ENCODE measurements at places on chromosomes 7 and 10.

DNA sequence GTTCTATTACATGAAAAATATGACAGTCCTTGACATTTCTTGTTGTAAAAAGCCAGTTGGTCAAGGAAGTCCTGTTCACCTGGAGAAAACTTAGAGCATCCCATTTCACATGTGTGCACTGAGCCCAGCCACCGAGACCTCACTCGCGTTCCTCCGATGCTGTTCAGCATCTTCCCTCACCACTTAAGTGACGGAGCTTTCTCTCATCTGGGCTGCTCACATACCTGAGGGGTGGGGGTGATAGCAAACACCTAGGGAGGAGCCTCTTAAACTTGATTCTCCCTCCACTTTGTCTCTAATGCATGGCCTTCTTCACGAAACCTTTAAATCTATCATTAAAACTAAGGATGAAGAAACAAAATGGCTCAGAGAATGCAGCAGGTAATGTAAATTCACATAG, 950.2 kb downstream of the GATA3 start:
- DNase-seq, result no peak

GRCh38 chr7:18283045-18283444, 212.5 kb upstream of the HDAC9 start:
- no peak for DNase-seq

GRCh38 chr10:125448596-125448995, 234.4 kb downstream of the TEX36 start:
- no peak for DNase-seq

DNA sequence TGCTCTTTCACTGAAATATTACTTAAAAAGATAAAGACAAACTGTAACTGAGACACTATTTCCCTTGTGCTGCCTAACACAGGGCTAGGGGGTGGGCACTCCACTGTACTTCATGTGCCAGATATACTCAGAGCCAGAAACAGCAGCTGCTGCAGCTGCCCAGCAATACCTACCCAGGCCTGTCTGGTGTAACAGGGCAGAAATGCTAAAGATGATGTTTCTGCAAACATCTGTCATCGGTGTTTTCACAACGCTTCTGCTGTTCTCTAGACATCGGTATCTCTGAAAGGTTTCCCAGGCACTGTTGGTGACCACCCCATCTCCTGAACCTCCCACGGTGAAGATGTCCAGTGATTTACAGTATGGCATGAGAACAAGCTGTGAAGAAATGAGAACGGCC, 42.7 kb downstream of the LAMB1 start:
- DNase-seq, result no peak

DNA sequence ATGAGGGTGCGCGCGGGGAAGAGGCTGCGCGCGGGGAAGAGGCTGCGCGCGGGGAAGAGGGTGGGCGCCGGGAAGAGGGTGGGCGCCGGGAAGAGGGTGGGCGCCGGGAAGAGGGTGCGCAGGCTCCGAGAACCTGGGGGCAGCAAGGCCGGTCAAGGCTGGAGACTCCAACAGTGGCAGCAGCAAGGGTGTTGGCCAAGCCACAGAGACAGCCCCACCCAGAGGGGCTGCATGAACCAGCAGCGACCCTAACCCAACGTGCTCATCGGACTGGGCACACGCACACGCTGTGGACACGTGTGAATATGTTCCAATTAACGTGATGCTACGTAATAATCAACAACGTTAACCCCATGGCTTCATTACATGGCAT, 48.8 kb downstream of the DIP2C start:
- DNase-seq, result no peak

DNA sequence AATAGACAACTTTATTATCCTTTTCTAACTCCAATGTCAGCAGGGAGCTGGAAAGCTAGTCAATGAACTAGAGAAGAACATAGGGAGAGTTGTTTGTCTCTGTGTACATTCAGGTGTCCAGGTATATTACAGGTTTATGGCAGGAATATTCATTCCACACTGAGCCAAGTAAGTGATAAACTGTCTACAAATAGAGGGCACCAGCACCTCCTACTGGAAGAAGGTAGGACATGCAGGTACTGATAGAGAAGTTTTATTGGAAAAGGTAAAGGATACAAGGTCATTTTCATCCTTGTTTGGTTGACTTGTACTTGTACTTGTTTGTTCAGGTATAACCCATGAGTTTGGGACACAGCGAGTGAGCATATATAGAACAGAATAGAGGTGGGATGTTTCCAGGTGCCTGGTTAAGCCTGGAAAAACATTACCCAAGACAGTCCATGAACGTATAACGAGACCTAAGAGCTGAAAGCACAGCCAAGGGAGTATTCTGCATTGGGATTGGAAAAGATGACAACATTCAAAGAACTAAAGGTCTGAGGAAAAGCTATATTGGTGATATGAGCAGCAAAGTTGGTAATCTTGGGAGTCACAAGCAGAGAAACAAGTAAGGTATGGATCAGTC, 61.4 kb upstream of the PPP1R3C start:
- no peak for DNase-seq

DNA sequence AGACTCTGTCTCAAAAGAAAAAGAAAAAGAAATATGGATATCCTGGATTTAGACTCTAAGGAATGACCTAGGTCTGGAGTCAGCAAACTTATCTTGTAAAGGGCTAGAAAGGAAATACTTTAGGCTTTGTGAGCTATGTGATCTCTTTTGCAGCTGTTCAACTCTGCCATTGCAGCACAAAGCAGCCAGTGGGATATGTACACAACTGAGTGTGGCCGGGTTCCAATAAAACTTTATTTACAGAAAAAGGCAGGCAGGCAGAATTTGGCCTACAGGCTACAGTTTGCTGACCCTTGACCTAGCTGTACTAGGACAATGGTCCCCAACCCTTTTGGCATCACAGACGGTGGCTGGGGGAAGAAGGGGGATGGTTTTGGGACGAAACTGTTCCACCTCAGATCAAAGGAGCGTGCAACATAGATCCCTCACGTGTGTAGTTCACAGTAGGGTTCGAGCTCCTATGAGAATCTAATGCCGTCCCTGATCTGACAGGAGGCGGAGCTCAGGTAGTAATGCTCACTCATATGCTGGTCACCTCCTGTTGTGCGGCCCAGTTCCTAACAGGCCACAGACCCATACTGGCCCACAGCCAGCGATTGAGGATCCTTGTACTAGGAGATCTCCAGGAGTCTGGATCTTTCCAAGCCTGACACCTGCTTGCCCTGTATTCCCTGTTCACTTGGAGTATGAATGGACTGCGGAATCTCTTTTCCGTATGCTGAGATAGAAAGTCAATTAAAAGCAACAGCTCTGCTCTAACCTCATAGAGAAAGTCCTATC, 63.0 kb downstream of the CUL1 start:
- DNase-seq, result no peak

- no peak for DNase-seq
These were observed 106.2 kb downstream of the SNX10 start for GRCh38 chr7:26397796-26398426.

DNA sequence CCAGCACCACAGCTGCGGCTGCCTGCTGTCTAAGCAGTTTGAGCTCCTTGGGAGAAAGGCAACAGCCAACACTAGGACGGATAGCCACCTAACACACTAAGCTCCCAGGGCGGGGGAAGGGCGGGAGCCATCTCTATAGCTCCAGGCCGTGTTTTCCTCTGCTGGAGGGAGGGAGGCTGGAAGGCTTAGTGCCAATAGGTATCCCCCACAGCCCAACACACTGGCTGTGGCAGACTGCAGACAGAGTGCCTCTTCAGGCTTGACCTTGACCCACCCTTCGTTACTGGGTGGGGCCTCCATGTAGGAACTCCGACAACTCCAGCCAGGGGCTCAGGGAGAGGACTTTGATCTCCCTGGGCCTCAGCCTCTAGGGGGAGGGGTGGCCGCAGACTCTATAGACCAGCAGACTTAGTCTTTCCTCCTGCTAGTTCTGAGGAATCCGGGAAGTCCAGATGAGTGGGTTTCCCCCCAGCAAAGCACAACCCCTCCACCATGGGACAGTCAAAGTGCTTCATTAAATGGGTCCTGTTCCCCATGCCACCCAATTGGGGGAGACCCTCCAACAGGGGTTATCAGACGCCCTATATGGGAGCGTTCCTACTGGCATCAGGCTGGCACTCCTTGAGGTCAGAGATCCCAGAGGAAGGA, 314.4 kb upstream of the MKI67 start:
- DNase-seq, result no peak

DNA sequence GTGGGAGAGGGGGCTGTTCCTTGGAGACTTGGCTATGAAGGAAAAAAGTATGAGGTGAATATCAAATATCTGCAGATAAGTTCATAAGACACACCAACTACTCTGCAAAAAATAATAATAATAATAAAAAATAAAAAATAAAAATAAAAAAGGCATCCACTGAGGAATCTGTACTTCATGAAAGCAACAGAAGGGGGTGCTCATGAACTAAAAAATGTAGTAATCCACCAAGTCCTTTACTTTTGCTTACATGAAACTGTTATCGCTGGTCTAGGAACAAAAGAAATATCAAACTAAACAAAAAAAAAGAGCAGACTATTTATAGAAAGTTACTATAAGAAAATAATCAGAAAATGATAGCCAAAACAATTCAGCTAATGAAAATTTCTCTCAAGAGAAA, 579.0 kb downstream of the PHTF2 start:
- no peak for DNase-seq

DNA sequence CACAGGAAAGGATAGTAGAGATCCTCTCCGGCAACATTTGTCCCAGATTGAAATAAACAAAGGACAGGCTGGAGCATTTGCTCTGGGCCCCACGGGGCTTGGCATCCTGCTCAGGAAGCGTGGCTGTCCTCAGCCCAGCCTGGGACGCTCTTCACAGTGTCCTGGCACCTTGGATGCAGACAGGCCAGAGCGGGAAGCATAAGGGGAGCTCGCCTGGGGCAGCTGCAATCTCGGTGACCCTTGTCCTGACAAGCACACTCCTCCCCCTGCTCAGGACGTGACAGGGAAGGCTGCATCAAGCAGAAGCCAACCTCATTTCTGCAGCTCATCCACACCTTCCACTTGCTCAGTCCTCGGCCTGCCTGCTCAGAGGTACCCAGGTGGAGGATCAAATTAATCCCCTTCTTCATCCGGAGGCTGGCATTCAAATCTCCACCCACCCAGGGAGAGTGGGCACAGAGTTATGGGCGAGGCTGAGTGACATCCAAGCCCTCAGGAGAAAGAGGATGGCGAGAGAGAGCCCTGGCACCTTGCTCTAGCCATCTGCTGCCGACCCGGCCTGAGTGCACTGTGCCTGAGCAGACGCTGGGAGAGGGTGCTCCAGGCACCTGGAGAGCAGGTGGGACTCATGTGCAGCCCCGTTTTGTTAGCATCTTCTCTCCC, 47.6 kb downstream of the ABRAXAS2 start:
- DNase-seq, result no peak

DNA sequence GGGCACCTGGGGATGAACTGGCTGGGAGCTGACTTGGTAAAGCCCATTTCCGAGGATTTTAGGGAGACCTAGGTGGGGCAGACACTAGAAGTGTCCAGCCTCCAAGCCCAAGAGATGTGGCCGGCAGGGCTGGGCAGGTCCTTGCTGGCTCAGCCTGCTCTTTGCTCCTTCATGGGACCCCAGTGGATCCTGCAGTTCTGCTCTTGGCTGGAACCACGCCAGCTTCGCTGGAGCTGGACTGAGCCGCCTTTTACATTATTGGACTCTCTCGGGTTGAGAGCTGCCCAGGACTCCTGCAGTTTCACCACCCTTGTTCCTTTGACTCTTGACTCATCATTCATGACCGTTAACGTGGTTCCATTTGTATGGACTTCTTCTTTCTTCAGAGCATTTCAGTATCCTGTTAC, 5.7 kb downstream of the PPIF start:
- no peak for DNase-seq

DNA sequence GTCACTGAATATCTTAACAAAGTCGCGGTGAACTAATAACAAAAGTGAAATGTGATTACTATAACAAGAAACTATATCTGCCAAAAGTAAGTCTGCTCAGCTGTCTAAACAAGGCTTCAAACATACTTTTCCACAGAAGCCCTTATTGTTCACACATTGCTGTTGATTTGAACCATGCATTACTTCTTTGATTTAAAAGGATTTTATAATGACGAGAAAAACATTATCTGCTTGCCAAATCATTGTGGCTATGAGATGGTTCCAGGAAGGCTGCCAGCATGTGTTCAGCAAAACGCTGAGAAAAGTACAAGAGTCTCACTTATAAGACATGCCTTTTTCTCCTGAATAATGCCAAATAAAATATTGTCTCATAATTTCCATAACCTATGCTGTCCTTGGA, 24.4 kb downstream of the RNF133 start:
- no peak for DNase-seq
